Hepatocyte (in vitro differentiated cells): ENCODE measurements at places on chromosomes 16 and 17. TPM values are rescaled to one million over a fixed set of nuclear protein-coding genes. Genes with fewer than 3 reads are reported as not detected.
A peak's percentile ranks its signal among the peaks of the same experiment; 100 is the strongest.

CCDC137 gene
- total RNA-seq: 8.3 and 9.1 TPM in 2 replicates

ZMYND15 gene
- 1.6 and 2.9 TPM in 2 replicates for total RNA-seq

DPEP2 gene
- not detected in 2 replicates for total RNA-seq

TMEM88 gene
- total RNA-seq: 59.6 and 73.3 TPM in 2 replicates

GRCh38 chr16:86227801-86228200, 282.5 kb upstream of the FOXF1 start:
- DNase-seq: peak; percentile 14

- no peak for DNase-seq
Observed at GRCh38 chr16:22328081-22328725, 31.0 kb downstream of the POLR3E start.

- no peak for DNase-seq
Observed at GRCh38 chr17:50769884-50770283, 2.6 kb upstream of the ANKRD40CL start.

DNA sequence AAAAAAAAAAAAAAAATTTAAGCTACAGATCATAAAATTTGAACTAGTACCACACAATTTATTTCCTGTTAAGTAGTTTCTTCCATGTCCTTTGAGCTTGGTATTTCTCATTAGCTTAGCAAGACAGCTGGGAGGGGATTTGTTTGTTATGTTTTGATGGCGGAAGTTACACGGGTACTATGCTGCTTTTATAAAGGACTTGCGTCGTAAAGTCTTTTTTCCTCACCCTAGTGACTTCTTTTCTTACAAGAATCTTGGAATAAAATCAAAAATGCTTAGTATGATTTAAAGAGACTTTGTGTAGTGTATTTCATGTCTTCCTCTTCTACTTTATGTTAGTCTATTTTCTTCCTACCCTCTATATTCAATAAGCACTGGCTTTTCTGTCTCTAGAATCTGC, 89.1 kb downstream of the NLK start:
- no peak for DNase-seq
